ENCODE measurements at places on chromosomes 2 and 18.

DNA sequence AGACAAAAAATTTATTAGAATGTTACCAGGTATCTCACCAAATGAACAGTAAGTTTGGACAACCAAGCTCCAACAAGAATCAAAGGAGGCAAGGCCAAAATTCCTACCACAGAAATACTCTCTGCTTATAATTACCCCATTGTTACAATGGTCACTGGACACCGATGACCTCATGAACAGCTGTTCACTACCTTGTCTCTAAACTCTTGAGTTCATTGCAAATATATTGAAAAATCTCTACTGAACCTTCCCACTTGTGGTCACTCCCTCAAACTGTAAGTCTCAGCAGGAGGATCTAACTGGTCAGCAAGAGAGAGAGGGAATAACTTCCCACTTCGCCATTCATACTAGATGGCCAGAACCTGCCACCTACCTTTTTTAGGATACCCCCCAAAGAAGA, 50.0 kb downstream of the ERBB4 start:
- no peak for DNase-seq

- DNase-seq = no peak
Observed at GRCh38 chr2:198641161-198641560, 816.6 kb downstream of the SATB2 start.

- no peak for DNase-seq
Observed at GRCh38 chr18:6018671-6019070, 123.3 kb upstream of the TMEM200C start.

DNA sequence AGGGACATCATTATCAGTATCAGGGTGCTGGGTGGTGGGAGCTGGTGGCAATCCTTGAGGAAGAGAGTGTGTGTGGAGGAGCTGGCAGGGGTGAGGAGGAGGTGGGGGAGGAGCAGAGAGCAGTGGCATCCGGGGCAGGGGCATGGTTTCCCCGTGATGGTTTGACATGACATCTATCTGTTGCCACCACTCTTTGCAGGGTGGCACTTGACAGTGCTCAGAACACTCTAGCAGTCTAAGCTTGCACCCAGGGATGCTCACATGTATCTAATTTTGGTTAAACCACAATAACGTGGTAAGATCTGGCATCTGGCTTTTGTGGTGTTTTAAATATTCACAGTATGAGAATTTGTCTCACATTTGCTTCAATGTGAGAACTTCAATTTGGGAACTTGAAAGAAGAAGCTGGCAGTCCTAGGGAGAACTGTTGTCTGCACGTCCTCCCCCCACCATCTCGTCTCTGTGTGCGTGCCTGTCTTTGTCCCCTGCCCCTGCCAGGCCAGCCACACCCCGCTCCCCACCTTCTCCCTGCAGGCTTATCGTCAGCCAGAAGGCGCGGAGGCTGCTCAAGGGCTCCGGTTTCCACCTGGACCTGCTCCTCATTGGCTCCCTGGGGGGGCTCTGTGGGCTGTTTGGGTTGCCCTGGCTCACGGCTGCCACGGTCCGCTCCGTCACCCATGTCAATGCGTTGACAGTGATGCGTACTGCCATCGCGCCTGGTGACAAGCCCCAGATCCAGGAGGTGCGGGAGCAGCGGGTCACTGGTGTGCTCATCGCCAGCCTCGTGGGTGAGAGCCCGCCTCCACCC, 11.7 kb downstream of the SLC4A3 start:
- no peak for DNase-seq

DNA sequence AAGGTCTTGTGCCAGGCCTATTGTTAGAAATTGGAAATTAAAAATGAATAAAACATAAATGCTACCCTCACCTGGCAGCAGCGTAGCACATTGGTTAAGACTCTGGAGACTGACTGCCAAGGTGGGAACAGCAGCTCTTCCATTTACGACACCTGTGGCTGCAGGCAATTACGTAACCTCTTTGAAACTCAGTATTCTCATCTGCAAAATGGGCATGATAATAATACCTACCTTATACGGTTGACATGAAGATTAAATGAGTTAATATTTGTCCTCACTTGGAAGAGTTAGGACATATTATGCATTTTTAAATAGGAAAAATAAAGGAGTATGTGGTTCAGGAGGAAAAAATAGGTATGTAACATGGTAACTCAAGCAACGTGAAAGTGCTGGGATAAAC, 279.3 kb upstream of the NCKAP5 start:
- DNase-seq = no peak

Data from NCI-H2029 treated with DMSO at 0.1 percent for 48 hours (cell line).